ENCODE measurements at places on chromosomes 2 and 18.

DNA sequence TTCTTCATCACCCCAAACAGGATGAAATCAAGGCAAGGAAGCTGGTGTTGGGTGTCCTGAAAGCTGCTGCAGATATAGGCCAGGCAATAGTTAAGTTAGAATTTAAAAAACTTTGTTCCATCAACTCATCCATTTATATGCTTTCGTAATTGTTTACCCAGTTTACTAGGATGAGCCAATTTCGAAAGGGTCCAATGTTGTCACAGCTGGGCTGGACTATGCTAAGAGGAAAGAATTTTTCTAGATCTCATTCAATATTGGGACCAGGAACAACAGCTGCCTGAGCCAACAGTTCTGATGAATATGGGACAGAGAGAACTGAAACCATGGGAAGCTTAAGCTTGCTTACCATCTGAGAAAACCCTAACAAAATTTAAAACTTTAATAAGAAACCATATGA, 21.6 kb upstream of the SP3 start:
- no peak for DNase-seq

DNA sequence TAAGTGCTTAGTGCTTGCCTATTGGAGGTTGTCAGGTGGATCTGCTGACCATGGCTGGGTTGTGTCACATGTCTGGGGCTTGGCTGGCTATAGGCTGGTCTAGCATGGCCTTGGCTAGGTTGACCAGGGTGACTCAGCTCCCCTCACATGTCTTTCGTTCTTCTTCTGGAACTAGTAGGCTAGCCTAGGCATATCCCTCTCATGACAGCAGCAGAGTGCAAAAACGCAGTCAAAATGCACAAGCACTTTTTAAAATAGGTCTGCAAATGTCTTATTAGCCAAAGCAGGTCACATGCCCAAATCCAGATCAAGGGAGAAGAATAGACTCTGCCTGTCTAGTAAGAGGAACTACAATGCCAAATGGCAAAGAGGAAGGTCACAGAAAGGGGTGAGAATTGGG, 179.7 kb upstream of the ACVR2A start:
- no peak for DNase-seq

- DNase-seq, result no peak
Observed at GRCh38 chr2:85865539-85866164, 23.1 kb downstream of the ST3GAL5 start.

DNA sequence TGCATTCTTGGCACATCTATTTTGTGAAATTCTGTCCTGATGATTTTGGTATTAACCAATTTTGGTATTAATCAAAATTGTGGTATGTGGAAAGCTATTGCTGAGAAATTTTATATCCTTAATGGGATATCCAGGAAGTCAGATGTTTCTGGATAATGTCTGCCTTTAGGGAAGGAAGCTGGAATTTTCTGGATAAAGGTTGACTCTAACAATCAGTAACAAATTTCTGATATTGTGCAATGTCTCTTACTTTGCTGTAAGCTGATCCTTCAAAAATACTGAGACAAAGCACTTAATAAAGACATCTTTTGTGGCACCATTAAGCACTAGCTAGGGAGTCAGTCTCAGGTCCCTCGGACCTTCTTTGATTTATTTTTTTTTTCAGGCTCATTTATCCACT, 100.8 kb upstream of the UGP2 start:
- DNase-seq, result no peak

GRCh38 chr2:53787614-53788289, 908 bp downstream of the ERLEC1 start:
- no peak for DNase-seq

DNA sequence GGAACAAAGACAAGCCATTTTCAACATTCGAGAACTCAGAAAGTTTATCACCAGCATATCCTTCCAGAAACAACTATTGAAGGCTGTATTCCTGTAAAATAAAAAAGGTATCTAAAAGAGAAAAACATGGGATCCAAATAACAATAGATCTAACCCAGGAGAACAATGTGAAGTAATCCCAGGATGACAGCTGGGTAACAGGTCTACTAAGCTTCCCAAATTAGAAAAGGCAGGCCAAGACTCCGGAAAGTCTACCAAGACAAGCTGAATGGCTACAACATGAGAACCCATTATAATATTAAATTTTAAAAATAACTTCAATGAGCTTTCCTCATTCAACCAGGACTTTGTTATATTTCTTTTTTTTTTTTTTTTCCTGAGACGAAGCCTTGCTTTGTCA, 6.5 kb downstream of the PIAS2 start:
- DNase-seq, result no peak

DNA sequence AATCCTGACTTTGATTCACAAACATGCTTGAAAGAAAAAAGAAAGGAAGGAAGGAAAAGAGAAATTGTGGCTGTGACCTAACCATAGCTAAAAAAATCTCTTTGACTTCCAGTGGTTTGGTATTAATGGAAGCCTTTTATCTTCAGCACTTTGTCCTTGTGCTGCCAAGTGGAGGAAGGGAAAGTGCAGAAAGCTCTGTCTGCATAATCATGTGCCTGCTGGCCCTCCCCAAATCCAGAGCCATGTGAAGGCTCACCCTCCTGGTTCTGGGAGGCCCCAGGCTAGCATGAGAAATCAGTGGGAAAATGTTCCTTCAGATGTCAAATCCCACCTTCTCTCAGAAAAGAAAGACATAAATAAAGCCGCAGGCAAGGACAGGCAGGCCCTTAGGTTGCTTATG, 48.3 kb upstream of the BMPR2 start:
- no peak for DNase-seq

DNA sequence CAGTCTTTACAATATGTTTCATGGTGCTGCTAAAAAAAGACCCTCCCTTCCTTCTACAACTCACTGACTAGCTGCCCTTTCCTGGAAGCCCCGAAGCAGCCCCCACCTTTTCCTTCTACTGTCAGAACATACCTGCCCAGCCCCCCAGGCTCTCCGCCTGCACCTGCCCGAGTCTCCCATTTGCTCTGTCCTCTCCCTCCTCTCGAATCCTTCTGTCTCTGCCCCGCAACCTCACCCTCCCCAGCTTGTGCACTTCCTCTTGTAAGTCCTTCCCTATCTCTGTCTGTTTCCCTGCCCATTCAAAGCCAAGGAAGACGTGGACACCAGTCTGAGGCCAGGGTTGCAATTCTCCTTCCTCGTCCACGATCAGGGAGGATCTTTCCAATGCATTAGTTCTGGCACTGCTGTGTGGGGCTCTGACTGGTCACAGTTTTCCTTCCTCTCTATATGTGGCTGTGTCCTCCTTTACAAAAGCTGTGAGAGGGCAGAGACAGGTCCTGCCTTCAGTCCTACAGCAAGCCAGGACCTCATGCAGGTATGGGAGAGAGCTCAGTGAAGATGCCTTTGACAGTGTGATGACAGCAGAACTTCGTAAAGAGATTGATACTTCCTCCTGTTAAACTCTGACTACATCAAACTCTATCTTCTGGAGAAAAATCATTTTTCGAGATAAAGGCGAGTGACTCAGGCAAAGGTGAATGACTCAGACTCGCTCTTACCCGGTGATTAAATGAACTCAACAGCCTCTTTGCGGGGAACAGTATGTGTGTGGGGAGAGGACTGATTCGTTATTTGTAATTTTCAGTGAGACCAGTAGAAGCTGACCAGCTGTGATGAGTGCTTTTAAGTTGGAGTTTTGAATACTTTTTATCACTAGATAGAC, 14.2 kb downstream of the TNFRSF11A start:
- DNase-seq, result peak; percentile 19

- no peak for DNase-seq
Observed at GRCh38 chr2:12007282-12007681, 260.9 kb downstream of the LPIN1 start.

DNA sequence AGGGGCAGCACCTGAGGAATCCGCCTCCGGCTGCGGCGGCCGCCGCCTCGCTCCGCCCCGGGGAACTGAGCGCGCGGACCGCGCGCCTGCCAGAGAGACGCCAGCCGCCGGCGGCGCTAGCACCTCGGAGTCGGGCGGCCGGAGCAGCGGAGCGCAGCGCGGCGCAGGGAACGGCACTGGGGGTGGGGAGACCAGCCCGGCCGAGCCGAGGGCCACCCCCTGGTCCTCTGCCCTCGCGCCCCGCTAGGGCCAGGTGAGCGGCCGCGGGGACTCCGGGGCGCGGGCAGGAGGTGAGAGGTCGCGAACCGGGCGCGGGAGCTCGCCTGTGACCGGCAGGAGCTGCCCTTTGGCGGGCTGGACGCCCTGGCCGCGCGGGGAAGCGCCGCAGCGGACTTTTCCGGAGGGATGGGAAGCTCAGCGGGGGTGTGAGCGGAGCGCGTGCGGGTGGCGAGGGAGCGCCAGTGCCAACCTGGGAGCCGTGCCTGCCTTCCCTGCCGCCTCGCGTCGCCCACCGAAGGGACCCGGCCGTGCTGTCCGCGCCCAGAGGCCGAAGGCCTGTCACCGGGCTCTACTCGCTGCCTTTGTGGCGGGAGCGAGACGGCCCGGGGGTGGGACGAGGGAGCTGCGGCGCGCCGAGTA, at the start of gene GREB1L:
Gene GREB1L, plus strand, starts transcription at position 92 of the 639 bp plus-strand sequence. CDS start 141,287 bp downstream, outside the sequence.
- DNase-seq, result no peak

GRCh38 chr2:32960647-32961403, 14.1 kb downstream of the LTBP1 start:
- no peak for DNase-seq

DNA sequence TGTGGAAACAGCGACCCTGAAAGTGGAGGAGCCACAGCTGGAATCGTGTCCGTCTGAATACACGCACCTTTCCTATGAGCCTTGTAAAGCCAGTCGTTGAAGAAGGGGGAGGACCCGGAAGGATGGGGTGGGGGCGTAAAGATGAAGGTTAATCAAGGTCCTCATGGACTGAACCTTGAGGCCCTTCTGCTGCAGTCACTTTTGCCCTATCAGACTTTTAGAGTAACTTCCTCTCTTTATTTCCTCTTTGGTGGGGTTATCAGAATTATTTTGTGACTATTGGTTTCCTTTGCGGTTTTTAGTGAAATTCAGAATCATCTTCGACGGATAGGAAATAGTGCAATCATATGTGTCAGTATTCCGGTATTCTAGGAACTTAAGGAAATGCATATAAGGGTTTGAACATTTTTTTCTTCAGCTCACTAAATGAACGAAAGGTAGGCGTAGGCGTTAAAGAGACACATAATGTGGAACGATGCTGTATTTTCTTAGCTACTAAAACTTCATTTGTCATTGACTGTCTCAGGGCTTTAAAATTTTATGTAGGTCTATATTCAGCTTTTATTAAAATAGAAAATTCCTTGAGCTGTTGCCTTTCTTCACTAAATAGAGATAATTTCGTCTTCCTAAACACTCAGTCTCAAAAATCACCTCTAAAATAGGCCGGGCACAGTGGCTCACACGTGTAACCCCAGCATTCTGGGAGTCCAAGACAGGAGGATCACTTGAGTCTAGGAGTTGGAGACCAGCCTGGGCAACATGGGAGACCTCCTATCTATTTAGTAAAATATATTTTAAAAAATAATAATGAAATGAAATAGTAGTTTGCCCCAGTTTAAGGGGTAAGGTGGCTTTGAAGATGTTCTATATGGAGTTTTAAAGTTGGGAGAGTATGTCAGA, 1.4 kb upstream of the YES1 start:
- peak; percentile 27 for DNase-seq

GRCh38 chr2:122780251-122780650, 1024.8 kb downstream of the TSN start:
- DNase-seq, result no peak

GRCh38 chr18:14089191-14089590, 43.0 kb downstream of the ZNF519 start:
- no peak for DNase-seq

GRCh38 chr18:48539406-48540250, 797 bp downstream of the CTIF start:
- no peak for DNase-seq

DNA sequence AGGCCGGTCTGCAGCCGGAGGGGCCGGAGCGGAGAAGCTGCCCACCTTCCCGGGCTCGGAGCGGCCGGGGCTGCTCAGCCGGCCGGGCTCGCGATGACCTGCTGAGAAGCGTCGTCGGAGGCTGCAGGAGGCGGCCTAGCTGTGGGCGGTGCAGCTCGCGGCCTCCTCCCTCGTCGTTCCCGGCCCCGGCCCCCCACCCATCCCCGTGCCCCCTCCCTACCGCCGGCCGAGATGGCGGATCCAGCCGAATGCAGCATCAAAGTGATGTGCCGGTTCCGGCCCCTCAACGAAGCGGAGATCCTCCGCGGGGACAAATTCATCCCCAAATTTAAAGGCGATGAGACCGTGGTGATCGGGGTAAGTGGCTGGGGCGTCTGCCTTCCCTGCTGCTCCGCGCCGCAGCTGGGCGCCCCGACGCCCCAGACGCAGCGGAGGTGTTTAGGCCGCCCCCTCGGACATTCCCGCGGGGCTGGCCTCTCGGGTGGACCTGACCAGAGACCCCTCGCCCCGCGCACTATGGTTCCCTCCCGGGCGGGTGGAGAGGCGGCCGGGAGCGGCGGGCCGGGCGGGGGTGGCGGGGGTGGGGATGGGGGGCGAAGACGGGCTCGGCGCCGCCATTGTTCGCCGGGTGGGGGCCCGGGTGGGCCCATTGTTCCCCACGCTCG, 492 bp downstream of the KIF5C start:
- no peak for DNase-seq

- DNase-seq, result no peak
Observed at GRCh38 chr2:190402986-190403603, 5.1 kb upstream of the MFSD6 start.

DNA sequence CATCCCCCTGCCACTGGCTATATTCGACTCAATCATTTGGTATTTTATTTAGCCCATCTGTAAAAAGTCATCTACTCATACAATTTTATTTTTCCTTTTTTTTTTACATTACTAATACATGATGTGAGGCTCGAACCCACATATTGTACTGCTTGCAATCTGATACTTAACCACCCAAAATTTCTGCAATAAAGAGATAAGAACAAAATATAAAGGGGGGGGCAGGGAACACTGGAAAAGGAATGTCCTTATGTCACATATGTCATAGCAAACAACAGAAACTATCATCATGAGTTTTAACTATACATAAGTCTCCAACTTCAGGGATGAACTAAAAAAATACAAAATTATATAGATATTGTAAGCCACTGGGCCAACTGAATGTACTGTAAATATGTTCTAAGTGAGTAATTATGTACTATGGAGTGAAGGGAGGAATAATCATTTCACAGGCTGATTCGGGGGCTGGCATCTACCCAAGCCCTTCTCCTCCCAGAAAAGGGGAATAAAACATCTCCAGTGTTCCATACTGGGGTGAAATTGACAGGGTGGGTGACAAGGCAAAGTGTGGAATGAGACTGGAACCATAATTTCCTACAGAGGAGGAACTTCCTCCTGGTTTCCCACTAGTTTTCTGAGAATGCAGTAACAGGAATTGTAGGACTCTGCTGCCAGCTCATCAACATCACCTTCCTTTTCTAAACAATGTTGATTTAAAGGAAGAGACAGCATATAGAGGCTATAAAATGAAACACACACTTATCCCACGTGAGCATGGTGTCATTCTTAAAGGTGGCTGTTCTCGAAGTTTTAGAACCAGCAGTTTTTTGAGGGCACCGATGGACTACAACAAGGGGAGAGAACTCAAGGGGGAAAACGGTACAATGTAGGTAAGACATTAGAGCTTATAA, 79.5 kb downstream of the FARSB start:
- no peak for DNase-seq
